ENCODE measurements at places on chromosomes 2 and 18.
A peak's percentile ranks its signal among the peaks of the same experiment; 100 is the strongest.

DNA sequence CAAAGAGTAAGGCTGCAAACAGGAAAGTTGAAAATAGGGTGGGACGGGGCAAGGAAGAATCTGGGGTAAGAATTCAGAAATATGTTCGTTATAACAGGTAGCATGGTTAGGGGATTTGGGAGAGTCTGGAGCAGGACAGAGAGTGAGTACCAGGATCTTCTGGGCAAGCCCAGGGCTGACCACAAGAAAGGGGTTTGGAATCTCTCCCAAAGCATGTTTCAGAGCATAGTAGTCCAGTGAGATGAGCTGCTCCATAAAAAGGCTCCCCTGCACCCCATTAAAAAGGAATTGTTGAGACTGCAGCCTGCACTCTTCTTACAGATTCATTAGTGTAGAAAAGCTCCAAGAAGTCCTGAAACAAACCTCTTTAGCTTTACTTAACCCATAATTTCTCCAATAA lies 291.1 kb downstream of the MTX2 start:
- H3K4me1 ChIP-seq, result no peaks in the 10 kb centered on the region
- H3K27me3 ChIP-seq, result no peaks in the 10 kb centered on the region
- DNase-seq, result no peak

- H3K27me3 ChIP-seq, result no peaks in the 10 kb centered on the region
- no peak overlapping the region for H3K4me3 ChIP-seq
- peaks cover 2% of the 10 kb centered on the region for H3K36me3 ChIP-seq
- no peak overlapping the region for H3K27ac ChIP-seq
Measured at GRCh38 chr18:22977847-22978701, 44.9 kb downstream of the RBBP8 start.

GRCh38 chr2:33526132-33526531 lies 49.7 kb downstream of the RASGRP3 start:
- no peaks in the 10 kb centered on the region for H3K4me1 ChIP-seq
- H3K27me3 ChIP-seq, result no peaks in the 10 kb centered on the region
- no peak overlapping the region for H3K27ac ChIP-seq
- H3K36me3 ChIP-seq, result no peaks in the 10 kb centered on the region

- no peak for DNase-seq
- no peak overlapping the region for H3K27ac ChIP-seq
- no peaks in the 10 kb centered on the region for H3K4me1 ChIP-seq
- peaks cover 11% of the 10 kb centered on the region for H3K36me3 ChIP-seq
- no peaks in the 10 kb centered on the region for H3K27me3 ChIP-seq
Measured at GRCh38 chr2:112077814-112078213, 22.7 kb downstream of the TMEM87B start.

GRCh38 chr18:76450452-76451395 lies 44.3 kb downstream of the ZNF516 start:
- DNase-seq, result no peak
- no peak overlapping the region for H3K4me3 ChIP-seq
- H3K27ac ChIP-seq, result peak overlapping the region; percentile 27
- H3K36me3 ChIP-seq, result no peaks in the 10 kb centered on the region

DNA sequence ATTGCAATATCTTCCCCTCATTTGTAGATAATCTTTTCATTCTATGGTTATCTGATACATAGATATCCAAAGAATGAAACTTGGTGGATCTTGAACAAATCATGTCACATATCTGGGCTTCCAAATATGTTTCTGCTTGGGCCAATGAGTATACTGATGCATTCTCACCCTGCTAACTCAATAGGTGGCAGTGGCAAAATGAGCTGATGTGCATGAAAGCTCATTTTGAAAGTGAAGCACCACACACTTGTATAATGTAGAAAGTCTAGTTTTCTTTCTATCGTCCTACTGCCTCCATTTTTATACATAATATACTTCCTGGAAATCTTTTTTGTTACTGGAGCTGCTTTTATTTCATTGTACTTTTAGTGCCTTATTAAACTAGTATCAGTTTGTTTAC lies 208.2 kb downstream of the PRKCE start:
- H3K36me3 ChIP-seq, result no peaks in the 10 kb centered on the region
- no peak for DNase-seq
- no peak overlapping the region for H3K4me3 ChIP-seq
- no peaks in the 10 kb centered on the region for H3K27me3 ChIP-seq

DNA sequence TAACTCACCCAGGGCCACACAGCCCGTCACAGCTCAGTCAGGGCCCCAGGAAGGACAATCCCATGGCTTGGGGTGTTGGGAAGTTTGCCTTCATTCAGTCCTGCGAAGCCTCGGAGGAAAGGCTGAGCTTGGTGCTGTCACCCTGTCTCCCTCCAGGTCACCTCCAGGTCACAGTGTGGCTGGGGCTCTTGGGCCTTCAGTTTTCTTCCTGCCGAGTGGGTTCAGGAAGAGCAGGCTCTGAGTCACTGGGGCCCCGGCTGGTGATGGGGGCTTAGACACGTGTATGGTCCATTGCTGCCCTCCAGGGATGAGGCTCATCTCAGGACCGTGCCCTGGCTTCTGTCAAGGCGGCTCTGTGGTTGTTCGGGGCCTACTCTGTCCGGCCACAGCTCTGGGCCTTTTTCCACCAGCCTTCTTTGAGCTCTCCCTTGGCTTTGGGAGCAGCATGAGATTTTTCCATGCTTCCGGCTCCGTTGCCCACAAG lies 118.6 kb downstream of the INHBB start:
- H3K4me3 ChIP-seq, result no peak overlapping the region
- no peak overlapping the region for H3K27ac ChIP-seq
- H3K27me3 ChIP-seq, result no peaks in the 10 kb centered on the region

GRCh38 chr18:68275616-68276015 lies 439.3 kb downstream of the TMX3 start:
- no peak for DNase-seq
- H3K27me3 ChIP-seq, result no peaks in the 10 kb centered on the region
- no peaks in the 10 kb centered on the region for H3K36me3 ChIP-seq
- no peaks in the 10 kb centered on the region for H3K4me1 ChIP-seq
- H3K27ac ChIP-seq, result no peak overlapping the region

DNA sequence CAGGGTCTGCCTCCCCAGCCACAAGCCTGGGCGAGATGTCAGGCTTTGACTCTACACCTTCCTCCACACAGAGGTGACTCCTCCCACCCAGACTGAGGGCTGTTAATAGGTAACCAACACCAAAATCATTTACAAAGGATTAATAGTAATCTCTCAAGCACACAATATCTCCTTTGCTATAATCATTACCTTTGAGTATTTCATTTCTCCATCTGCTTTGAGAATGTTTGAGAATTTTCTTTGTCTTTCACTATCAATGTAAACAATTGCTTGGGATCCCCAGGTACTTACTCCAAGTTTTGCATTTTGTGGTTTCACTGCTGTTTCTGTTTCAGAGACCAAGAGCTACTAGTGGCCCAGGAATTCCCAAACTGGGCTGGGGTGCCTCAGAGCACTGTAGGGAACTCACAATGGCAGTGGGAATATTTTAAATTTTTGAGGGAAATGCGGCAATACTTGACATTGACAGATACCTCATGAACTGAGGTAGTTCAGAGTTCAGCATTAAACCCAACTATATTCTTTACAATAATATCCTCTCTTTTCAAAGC lies 166.4 kb upstream of the MGAT5 start:
- H3K36me3 ChIP-seq, result no peaks in the 10 kb centered on the region
- peaks cover 9% of the 10 kb centered on the region for H3K4me1 ChIP-seq
- no peak overlapping the region for H3K4me3 ChIP-seq
- no peaks in the 10 kb centered on the region for H3K27me3 ChIP-seq
- peak overlapping the region; percentile 29 for H3K27ac ChIP-seq

DNA sequence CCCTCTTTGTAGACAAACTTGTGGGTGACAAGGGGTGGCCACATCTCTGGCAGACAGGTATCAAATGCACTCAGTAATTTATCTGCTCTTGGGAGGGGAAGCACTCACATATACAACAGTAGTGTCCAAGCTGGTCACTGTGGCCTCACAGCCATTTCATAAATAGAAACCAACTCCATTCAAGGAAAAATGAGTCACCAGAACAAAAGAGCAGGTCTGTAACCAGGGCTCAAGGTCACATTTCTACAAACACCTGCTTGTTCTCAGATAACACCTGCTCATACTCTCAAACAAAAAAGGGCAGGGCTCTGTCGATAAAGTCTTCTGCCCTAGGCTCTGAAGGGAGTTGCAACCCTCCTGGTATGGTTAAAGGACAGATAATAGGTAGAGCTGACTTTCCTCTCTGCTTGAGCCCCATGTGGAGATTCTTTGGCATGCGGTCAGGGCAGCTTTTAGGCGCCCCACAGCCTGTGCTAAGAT lies 459.0 kb downstream of the BCL11A start:
- no peaks in the 10 kb centered on the region for H3K27me3 ChIP-seq
- H3K4me1 ChIP-seq, result peaks cover 88% of the 10 kb centered on the region
- H3K36me3 ChIP-seq, result no peaks in the 10 kb centered on the region

DNA sequence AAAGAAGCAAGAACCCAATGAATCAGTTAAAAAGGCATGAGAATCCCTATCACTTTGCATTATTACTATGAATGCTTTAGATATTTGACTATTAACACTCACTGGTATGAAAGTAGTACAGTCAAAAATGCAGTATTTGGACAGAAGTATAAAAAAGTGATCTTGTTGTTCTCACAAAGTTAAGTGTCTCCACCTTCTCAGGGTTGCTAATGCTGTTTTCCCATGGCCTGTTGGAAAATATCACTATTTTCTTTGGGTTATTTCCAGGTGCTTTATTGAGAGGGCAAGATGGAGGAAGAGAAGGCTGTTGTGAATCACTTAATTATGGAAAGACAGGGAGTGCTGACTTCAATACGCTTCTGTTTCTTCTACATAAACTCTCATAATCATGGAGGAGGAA lies 13.6 kb upstream of the CREB1 start:
- H3K36me3 ChIP-seq, result no peaks in the 10 kb centered on the region
- no peak overlapping the region for H3K4me3 ChIP-seq
- no peaks in the 10 kb centered on the region for H3K27me3 ChIP-seq

- no peak overlapping the region for H3K27ac ChIP-seq
- H3K4me3 ChIP-seq, result no peak overlapping the region
- H3K4me1 ChIP-seq, result no peaks in the 10 kb centered on the region
Measured at GRCh38 chr2:161101406-161101805, 58.8 kb upstream of the TANK start.

DNA sequence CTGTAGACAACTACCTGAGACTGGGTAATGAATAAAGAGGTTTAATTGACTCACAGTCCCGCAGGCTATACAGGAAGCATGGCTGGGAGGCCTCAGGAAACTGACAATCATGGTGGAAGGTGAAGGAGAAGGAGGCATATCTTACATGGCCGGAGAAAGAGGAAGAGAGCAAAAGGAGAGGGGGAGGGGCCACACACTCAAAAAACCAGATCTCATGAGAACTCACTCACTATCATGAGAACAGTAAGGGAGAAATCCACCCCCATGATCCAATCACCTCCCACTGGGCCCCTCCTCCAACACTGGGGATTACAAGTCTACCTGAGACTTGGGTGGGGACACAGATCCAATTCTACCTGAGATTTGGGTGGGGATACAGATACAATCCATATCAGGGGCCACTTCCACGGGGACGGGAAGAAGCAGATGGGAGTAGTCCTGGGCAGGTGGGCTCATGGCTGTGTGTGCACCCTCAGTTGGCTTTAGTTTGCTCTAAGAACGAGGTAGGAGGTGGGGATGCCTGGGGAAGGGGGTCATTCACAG lies 9.9 kb downstream of the MAB21L4 start:
- H3K36me3 ChIP-seq, result no peaks in the 10 kb centered on the region
- H3K4me3 ChIP-seq, result no peak overlapping the region
- no peak for DNase-seq
- no peaks in the 10 kb centered on the region for H3K4me1 ChIP-seq
- H3K27me3 ChIP-seq, result no peaks in the 10 kb centered on the region

DNA sequence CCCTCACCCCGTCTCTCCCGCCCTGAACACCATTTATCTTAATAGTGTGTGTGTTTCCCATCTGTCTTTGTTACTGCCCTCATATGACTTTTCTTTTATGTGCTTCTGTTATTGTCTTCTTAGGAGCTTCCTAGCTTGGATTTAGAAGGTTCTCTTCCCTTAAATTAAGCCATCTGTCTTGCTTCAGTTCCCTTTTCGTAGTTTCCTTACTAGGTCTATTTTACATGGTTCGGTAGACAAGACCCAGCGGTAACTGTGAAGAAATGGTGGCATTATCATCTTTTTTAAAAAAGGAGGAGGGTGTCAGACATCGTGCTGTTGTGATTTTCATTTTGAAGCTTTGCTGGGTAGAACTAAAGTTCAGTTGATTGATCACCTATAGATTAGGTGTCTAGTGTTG lies 10.3 kb downstream of the NCK2 start:
- H3K27ac ChIP-seq, result no peak overlapping the region
- H3K4me1 ChIP-seq, result peaks cover 57% of the 10 kb centered on the region
- H3K4me3 ChIP-seq, result no peak overlapping the region
- no peaks in the 10 kb centered on the region for H3K27me3 ChIP-seq
- H3K36me3 ChIP-seq, result no peaks in the 10 kb centered on the region

DNA sequence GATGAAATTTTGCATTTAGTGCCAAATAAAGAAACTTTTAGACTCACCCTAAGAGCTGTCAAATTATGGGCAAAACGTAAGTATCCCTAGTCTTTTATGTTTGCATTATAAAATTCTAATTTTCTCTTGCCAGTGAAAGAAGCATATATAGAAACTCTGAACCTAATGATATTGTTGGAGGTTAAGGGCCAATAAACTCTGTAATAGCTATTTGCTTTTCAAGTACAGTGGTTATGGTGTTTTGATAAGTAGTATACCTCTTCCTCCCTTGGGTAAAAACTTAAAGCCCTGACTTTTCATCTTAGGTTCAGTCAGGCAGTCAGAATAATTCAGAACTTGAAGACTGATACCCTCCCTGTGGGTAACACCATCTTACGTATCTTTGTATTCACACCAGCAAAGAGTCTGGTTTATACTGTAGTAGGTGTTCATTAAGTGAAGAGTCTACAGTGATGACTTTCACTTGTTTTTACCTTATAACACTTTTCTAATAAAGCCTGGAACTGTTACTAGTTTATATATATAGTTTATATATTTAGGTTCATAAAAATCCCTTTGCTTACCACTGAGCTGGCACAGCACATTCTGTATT lies 19.1 kb downstream of the PAPOLG start:
- no peaks in the 10 kb centered on the region for H3K27me3 ChIP-seq
- no peak overlapping the region for H3K27ac ChIP-seq
- no peak for DNase-seq
- H3K4me3 ChIP-seq, result no peak overlapping the region
- peaks cover 9% of the 10 kb centered on the region for H3K4me1 ChIP-seq

GRCh38 chr2:109447776-109448175 lies 166.0 kb downstream of the SEPTIN10 start:
- no peak overlapping the region for H3K27ac ChIP-seq
- no peak for DNase-seq
- no peaks in the 10 kb centered on the region for H3K27me3 ChIP-seq
- no peaks in the 10 kb centered on the region for H3K4me1 ChIP-seq
- H3K36me3 ChIP-seq, result no peaks in the 10 kb centered on the region
